ENCODE measurements at places on chromosomes 2 and 18.

DNA sequence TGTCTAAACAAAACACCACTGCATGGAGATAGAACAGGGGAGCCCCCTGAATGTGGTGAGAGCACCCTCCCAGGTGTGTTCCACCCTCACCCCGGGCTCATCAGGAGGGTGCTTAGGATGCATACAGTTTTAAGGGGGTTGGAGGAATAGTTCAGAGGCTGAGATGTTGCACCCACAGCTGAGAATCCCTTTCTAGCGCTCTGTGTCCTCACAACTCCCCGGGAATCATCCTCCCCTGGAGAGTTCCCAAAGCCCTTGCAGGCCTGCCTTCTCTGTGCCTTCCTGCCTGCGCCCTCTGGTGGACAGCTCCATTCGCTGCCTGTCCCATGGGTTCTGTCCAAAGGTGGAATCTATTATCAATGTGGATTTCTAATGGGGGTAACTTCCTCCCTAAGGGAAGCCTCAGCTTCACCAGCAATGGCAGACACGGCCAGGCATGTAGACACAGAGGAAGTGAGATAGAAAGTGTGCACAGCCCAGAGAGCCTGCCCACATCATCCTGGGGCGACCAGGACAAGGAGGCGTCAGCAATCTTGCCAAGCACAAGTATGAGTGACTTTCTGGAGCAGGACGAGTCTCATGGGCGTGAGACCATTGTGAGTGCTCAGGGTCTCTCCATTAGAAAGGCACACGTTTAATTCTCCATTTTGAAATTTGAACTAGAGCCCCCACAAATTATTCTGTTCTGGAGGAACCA is 1.2 kb upstream of the UGT1A5 start:
- peak; percentile 68 for DNase-seq

DNA sequence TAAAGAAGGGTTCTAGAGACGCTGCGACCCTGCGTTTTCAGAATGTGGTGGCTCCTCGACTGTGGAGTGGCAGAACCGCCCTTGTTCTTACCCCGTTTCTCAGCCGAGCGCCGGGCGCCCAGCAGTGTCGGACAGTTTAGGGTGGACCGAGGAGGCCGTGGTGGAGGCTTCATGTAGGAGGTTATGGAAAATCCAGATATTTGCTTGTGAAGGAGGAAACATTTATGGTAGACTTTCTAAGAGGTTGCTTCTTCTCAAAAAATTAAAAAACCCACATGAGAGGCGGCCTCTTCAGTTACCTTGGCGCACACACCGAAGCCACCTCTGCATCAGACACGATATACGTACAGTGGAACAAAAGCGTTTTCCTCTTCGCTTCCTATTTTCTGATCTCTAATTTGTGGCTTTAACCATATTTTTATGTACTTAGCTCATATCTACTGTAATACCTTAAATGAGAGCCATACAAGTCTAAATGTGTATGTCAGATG is 120.8 kb downstream of the NFATC1 start:
- DNase-seq: no peak

DNA sequence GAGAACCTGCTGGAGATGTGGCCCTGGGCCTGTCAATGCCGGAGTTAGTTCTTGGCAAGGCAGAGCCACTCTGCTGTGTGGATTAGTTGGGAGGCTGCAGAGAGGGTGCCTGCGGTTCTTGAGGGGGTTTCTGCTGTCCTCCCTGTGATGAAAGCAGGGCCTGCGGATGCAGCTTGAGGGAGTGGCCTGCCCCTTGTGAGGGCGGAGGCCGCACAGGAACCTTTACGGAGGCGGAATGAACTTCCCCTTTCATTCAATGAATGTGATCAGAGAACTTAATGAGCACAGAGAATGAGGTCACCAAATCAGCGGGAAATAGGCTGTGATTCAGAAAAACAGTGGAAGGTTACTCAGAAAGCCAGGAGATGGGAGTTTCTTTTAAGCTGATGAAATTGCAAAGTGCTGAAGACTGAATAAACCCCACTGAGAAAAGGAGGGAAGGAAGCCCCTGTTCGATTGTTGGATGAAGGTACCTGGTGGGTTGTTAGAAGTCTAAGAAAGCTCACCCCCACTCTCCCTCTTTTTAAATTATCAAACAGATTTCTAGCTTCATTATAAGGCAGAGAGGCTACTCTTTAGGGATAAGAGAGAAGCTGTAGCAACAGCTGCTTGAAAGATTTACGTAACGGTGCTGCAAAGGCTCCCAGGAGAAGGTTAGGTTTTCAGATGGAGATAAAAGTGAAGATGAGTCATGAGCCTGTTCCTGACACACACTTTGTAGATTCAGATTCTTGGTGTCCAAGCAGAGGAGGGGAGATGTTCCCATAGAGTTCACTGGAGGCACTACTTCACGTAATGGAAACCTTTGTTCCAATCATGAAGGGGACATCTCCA is 47.4 kb downstream of the VWA3B start:
- DNase-seq: no peak

GRCh38 chr2:44546459-44547127 is 184.8 kb downstream of the CAMKMT start:
- no peak for DNase-seq
